ENCODE measurements at places on chromosomes 4 and X.

DNA sequence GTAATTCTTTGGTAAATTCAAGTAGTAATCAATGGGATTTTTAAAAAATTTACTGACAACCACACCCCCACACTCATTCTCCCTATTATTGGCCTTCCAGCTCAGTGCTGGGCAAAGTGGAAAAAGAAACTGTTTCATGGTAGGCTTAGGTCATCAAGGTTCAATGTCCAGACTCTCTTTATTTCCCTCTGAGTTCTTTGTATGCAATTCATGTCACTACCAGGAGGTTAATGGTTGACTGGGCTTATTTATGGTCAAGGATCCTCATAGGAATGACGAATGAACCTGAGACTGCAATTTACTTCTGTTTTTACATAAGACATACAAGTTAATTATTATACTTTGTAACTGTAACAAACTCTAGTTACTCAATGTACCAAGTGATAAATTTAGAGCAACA lies 403.2 kb downstream of the KLHL13 start:
- no peak for DNase-seq

- DNase-seq, result no peak
Measured at GRCh38 chr4:171340258-171340657, 472.9 kb upstream of the GALNTL6 start.

- no peak for DNase-seq
Measured at GRCh38 chr4:37615059-37615719, 71.0 kb downstream of the RELL1 start.

DNA sequence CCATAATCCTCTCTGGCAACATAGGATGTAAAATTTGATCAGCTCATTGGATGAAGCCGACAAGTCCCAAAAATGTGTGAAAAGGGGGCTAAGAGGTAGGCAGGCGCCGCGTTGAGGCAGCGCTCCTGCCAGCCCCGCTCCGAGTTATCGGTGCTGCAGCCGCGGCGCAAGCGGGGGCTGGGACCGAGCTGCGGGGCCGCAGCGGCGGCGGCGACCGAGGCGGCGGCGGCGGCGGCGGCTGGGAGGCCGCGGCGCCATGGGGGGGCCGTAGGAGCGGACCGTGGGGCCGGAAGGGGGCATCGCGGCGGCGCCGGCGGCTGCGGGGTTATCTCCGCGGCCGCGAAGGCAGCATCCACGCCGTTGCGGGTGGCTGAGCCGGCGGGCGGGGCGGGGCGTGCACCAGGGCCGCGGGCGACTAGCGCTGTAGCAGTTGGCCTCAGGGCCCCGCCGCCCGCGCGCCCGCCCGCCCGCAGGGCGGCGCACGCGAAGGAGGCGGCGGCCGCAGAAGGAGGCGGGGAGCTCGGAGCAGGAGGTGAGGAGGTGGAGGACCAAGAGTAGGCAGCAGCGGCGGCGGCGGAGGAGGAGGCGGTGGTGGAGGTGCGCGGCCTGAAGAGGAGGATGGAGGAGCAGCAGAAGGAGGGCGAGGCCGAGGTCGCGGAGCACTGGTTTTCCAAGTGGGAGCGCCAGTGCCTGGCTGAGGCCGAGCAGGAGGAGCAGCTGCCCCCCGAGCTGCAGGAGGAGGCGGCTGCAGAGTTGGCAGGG lies 126.0 kb upstream of the CXorf66 start:
- DNase-seq, result no peak

- DNase-seq, result no peak
Measured at GRCh38 chr4:74021601-74022000, 16.9 kb downstream of the CXCL3 start.

DNA sequence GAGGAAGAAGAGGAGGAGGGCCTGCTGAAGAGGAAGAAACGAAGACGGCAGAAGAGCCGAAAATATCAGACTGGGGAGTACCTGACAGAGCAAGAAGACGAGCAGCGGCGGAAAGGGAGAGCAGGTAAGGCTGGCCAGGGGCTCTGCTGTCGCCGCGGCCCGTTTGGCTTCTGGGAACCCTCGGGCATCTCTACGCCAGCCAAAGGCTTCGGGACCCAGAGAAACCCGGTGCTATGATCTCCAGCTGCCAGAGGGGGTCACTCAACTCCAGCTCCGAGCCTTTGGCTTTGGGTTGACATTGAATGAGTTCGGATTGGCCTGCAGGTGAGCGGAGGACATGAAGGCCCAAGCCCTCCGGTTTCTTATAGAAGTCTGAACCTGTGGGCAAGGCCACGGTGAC lies 42.8 kb downstream of the BCORL1 start:
- DNase-seq, result no peak

GRCh38 chr4:71872767-71873415 lies 89.0 kb upstream of the GC start:
- DNase-seq, result no peak

- no peak for DNase-seq
Measured at GRCh38 chrX:149633511-149633910, 1.9 kb upstream of the TMEM185A start.

GRCh38 chr4:123777373-123777772 lies 380.8 kb downstream of the SPRY1 start:
- DNase-seq, result no peak

DNA sequence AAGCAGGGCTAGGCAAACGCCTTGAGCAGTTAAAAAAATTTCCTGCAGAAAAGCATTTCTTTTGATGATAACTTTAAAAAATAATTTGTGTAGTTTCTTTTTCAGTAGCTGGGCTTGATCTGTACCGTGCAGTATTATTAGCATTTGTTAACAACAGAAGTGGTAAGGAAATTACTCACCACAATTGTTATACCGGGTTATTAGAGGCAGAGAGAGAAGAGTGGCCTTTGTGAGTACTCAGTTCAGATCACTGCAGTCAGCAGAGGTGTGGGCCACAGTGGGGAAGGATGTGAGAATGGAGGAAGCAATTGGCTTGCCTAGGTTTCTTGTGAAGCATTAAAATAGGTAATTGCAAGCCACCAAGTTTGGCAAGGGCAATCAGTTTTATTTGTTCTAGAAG lies 14.3 kb upstream of the IL21 start:
- DNase-seq, result no peak

DNA sequence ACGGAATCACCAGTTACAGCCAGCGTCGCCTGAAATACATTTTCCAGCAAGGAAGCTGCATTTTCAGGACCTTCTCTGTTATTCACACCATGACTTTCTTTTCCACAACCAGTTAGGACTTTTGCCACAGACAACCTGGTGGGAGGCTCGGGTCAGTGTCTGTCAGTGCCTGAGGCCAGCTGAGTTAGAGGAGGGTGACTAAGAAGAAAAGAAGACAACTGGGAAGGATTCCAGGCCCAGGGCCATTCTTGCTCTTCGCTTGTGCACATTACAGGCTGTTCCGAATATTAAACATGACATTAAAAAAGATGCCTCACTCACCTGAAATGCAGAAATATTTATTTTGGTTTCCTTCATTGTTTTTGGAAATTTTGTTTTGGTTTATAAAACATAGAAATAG lies 21.4 kb upstream of the CENPU start:
- DNase-seq, result no peak

DNA sequence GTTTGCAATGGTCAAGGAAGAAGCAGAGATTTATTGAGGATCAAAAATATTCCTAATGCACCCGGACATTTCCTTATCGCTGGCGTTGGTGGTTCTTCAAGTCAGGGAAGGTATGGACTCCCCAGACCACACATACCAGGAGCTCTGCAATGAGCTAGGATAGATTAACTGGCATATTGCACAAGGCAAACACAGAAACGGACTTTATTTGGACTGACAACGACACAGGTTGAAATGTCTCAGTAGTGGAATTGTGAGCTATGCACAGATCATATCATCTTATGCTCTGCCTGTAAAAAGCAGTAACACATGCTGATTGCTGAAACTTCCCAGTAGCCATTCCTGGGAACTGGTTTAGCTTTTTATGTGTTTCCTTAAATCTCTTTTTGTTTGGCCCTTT lies 1.7 kb downstream of the TSPAN7 start:
- no peak for DNase-seq

DNA sequence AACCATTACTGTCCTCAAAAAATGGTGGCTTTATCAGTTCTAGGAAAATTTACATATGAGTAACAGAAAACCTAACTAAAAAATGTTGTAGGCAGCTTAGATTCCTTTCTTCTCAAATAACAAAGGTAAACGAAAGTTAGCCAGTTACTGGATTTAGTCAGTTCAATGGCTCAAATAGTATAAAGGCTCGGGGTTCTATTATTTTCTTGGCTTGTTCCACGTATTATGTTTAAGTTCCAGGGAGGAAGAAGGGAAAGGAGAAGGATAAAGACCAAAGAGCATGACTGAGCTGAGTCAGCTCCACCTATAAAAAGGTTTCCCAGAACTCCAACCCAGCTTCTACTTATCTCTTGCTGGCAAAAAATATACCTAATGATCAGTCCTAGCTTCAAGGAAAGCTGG lies 41.0 kb upstream of the MAB21L2 start:
- no peak for DNase-seq

DNA sequence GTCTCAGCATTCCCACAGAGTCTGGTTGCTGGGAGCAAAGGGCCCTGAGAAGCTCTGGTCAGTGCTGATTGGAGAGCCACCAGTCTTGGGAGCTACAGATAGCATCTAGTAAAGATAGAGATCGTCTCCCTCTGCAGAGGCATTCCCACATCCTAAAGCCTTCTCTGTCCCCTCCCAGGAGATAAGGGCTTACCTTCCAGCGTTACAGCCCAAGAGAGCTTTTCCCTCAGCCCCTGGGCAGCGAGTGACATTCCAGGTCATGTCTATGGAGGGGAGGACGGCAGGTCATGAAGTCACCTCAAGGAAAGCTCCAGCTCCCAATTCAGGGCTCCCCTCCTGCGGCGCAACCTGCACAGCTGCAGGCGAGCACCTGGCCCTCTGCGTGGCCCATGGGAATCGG lies 29.9 kb downstream of the CLDN34 start:
- no peak for DNase-seq

DNA sequence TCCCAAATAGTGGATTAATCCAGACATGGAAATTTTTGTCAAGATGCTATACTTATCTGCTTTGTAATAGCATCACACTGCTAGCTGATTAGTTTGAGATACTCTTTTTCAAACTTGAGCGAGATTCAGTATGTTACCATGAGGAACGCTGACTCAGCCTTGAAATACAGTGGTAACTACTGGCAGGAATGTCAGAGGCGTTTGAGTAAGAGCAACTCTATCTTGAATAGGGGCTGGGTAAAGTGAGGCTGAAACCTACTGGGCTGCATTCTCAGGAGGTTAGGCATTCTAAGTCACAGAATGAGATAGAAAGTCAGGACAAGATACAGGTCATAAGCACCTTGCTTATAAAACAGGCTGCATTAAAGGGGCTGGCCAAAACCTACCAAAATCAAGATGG lies 2519.6 kb downstream of the ARAP2 start:
- DNase-seq, result no peak

GRCh38 chrX:124805486-124805885 lies 459.1 kb downstream of the SH2D1A start:
- DNase-seq, result no peak

DNA sequence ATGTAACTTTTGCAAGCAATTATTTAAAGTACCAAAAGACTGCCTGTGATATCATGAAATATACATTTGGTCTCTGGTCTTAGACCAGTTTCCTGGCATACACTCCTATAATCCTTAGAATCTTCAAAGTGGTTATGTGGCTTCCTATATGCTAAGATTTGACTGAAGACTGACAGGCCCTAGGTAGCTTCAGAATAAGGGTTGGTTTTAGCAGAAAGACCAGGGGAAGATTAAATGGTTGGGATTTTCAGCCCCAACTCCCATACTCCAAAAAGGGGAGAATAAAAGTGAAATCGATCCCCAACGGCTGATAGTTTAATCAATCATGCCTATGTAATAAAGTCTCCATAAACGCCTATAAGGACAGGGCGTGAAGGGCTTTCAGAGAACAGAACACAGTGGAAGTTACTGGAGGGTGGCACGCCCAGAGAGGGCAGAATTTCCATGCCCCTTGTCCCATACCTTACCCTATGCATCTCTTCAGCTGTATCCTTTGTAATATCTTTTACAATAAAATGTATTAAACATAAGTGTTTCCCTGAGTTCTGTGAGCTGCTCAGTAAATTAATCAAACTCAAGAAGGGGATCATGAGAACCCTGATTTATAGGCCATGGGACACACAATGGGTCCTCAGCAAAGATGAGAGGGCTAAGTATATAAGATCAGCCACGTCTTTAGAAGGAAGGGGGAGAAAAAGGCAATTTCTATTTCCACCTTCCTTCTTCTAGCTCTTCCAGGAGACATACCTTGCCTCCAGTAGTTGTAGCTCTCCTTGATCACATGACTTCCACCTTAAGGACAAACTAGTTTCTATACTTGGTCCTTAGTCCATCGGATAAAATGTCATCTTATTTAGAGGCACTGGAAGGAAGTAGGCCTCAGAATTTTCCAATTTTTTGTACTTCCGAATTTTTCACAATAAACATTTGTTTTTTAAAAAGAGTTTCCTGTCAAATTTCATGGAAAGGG lies 26.8 kb downstream of the ANKRD17 start:
- no peak for DNase-seq

- DNase-seq, result peak; percentile 40
Measured at GRCh38 chrX:153900831-153901752, 3.4 kb upstream of the AVPR2 start.

DNA sequence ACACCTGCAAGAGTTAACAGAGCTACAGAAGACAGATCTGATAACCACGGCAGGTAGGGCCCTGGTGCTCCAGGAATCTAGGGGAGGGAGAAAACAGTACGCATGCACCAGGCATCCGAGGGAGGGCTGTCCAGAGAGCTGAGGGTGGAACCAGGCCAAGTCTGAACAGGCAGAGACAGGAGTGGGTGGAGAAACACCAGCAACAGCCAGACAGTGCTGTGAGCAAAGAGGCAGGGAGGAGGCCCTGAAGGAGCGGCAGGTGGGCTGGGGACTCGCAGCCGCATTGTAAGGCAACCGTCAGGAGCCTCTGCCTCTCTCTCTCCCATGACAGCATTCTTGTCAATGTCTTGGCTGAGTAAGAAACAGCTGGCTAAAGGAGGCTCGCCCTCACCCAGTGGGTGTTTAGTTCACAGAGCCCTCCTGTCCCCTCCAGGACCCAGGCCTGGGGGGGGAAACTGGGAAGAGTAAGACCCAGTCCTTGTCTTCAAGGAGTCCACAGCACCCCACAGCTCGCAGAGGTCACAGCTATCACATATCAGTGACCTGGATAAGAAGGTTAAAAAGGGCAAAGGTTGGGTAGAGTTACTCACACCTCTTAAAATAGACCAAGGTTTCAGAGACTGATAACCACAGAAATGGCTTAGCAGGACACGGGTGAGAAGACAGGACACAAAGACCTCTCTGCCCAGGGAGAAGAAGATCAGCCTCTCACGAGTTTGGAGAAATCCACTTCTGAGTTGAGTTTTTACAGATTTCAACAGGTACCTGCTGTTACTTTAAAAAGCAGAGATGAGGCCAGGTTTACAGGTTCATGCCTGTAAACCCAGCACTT lies 10.5 kb downstream of the ACSL1 start:
- no peak for DNase-seq

GRCh38 chrX:40068048-40068447 lies 29.7 kb downstream of the BCOR start:
- no peak for DNase-seq

- peak; percentile 24 for DNase-seq
Measured at GRCh38 chrX:79259073-79259689, 108.0 kb downstream of the ITM2A start.

- DNase-seq, result no peak
Measured at GRCh38 chr4:123784626-123785025, 388.0 kb downstream of the SPRY1 start.

- no peak for DNase-seq
Measured at GRCh38 chrX:134454506-134454905, 5.5 kb upstream of the HPRT1 start.

All from T-helper 22 cell (primary cell).